ENCODE measurements at places on chromosomes 4 and X. TPM values are rescaled to one million over a fixed set of nuclear protein-coding genes. Genes with fewer than 3 reads are reported as not detected.

The GYG2 gene
- total RNA-seq: 487 TPM

DNA sequence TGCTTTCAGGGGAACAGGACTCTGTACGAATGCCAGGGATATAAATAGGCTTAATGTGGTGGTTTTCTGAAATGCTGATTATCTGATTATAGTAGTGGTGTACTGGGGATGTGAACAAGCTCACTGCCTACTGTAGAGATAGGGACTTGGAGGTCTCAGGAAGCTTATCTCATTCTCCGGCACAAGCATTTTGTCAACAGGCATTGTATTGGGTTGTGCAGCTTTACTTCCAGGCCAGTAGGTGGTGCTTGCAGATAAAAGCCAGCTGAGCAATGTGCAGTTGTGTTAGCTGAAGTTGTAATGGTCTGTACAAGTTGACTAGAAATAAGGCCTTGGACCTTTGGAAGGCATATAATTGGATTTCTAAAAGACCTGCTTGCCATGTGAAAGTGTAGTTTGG is 49.5 kb upstream of the TMLHE start:
- DNase-seq: no peak

DNA sequence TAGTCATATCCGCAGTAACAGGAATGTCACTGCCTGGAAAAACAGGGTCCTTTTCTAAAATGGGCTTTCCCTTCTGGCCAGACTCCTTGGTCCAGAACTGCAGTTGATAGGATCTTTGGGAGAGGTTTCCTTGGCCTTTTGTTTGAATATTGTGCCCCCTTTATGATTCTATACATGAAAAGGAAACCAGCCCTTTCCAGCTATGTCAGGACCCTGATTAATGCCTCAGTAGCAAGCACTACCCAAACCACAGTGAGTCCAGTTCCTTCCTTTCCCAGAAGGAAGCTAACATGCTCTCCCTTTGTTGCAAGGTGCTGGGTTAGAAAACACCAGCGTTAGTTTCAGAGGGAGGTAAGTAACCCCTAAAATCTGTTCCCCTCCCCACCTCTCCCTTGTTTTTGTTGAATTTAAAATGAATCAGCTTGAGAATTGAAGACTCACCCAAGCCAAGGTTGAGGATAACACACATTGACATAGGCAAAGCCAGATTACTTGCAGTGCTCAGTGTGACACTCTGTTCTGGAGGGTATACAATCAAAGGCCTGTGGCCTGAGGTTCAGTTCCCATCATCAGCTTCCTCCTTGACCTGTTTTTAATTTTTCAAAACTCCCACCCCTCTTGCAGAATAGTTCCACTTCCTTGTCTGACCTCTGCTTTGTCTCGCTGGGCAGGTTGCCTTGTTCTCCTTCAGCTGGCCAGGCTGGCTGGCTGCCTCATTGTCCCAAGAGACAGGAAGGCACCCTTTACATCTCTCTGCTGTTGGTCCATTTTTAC is 87.6 kb upstream of the PLAC1 start:
- DNase-seq: no peak

GRCh38 chr4:5845035-5845905 is 47.6 kb downstream of the CRMP1 start:
- no peak for DNase-seq

DNA sequence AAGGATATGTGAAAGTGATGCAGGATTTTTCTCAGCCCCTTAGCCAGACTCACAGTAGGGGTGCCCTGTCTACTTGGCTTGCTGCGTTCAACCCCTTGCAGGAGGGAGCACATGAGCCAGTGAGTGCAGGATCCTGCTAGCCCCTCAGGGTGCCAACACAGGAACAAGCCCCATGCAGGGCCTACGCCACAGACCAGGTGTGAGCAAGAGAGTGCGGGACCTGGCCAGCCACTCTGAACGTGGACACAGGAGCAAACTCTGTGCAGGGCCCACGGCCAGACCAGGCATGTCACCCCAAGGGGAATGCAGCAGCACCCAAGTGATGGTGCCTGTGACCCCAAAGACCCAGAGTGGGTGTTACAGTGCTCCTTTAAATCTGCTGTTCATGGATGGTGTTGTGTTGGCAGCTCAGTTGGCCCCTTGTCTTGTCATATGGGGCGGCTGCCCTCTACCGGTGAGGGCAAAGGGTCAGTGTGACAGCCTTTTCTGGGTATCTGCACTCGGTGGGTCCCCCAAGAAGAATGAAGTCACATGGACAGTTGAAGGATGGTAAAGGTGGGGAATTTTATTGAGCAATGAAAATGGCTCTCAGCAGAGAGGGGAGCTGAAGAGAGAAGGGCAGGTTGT is 188.4 kb upstream of the MAOA start:
- DNase-seq: no peak

DNA sequence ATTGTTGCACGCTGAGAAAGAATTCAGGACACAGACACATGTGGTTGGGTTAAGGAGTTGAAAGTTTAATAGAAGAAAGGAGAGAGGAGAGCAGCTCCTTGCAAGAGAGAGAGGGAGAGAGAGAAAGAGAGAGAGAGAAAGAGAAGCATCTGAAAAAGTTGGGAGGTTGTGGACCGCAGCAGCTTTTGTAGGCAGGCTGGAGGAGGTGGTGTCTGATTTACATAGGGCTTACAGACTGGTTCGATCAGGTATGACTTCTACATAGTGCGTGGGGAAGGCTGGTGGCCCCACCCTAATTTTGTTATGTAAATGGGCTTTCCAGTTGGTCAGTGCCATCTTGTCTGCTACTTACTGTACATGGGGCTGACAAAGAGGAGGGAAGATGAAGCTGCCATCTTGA is 27.5 kb upstream of the GYG2 start:
- no peak for DNase-seq

DNA sequence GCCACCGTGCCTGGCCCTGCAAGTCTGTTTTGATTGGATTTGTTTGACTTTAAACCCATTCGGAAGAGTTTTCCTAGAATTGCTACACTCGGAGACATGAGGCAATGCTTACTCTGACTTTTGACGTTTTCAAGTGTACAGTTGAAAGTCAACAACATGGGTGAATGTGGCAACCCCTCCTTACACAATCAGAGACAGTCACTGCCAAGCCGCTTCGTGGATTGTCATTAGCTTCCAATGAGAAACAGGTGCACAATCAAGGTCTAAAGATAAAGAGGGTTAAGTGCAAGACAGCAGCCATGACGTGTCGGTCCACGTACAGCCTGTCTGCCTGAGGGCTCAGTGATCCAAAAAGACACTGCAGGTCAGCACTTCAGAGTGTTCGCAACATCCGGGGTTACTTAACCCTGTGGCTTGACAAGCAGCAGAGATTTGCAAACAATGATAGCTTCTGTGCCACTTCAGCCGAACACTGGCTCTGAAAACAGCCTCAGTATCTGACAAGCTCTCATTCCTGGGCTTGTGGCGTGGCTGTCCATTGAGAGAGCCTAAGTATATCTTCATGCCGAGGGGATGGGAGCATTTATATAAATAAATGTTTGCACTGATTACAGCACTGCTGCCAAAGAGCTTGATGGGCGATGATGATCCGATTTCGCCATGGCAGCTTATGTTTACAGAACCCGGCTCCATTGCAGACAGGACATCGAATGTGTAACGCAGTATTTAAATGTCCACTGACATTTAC is 180.0 kb downstream of the DHRSX start:
- no peak for DNase-seq

DNA sequence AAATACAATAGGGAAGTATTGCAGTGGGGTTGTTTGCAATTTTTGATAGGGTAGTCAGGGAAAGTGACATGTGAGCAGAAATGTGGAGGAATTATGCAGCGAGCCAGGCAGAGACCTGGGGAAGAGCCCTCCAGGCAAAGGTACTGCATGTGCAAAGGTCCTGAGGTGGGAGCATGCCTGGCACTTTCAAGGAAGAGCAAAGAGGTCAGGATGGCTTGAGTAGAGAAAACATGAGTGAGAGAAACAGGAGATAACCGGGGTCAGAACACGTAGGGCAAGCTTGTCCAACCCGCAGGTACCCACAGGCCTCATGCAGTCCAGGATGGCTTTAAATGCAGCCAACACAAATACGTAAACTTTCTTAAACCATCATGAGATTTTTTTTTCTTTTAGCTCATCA is 71.0 kb downstream of the COQ2 start:
- no peak for DNase-seq

All from omental fat pad (tissue), 4 donors.